ENCODE measurements at places on chromosomes 5 and 9. TPM values are rescaled to one million over a fixed set of nuclear protein-coding genes. Genes with fewer than 3 reads are reported as not detected.

DNA sequence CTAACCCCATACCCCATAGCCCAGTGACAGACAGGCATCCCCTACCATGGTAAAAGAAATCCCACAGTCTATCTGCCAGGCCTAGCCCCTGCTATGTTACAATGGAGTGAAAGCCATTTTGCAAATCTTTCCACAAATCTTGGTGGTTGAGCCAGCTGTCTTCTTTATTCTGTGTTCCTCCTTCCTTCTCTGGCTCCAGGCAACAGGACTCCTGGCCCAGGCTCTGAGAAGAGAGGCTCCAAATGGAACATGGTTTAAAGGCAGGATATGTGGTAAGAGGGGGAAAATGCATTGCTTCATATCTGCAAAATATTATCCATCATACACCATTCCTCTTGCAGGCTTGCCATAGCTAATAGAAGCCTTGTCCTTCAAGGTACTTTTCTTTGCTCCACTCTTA, 25.2 kb downstream of the FGF1 start:
- DNase-seq, result no peak
- H3K36me3 ChIP-seq, result no peaks in the 10 kb centered on the region
- H3K4me1 ChIP-seq, result no peaks in the 10 kb centered on the region
- H3K27me3 ChIP-seq, result no peaks in the 10 kb centered on the region
- no peak overlapping the region for H3K27ac ChIP-seq

DNA sequence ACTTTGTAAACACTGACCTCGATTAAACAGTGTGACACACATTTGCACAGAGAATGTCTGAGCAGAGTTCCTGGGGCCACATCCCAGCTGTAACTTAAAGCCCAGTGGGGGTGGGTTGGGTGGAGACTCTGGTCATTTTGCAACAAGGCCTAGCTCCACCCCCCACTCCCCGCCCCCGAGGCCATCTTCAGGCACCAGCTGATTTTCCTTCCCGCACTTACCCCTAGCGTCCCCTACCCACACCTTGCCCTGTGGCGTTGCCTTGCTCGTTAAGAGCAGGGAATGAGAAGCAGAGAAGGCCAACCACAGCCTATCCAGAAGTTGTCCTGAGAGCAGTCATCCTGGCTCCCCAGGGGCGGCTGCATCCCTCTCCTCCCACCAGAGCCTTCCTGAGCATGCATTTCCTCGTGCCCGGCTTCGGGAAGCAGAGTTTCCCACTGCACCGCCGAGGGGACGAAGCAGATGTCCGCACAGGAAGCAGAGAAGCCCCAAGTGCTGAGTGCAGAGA, 101.7 kb upstream of the SARDH start:
- H3K27ac ChIP-seq, result no peak overlapping the region
- no peak for DNase-seq
- H3K4me1 ChIP-seq, result no peaks in the 10 kb centered on the region
- no peak overlapping the region for H3K4me3 ChIP-seq
- H3K36me3 ChIP-seq, result no peaks in the 10 kb centered on the region

DNA sequence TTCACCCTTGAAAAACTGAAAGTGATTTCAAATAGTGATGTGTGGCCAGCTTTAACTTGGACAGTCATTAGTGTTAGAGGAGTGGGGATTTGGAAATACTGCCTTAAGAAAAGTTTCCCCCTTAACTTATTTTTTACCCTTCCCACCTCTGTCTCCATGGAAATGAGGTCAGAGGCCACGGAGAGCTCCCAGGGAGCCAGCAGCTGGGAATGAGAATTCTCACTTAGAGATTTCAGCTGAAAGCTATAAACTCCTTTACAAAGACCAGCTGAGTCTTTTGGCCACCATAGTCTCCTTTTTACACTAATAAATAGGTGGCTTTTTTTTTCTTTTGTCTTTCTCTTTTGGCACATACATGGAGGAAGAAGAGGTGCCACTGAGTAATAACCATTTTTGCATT, 45.7 kb upstream of the PIK3R1 start:
- no peak for DNase-seq
- H3K27ac ChIP-seq, result no peak overlapping the region
- H3K36me3 ChIP-seq, result no peaks in the 10 kb centered on the region
- H3K27me3 ChIP-seq, result no peaks in the 10 kb centered on the region

OTP gene
- not detected for total RNA-seq

UBE2B gene
- total RNA-seq, result 228 TPM

Measured in CD4-positive, alpha-beta T cell (primary cell).